ENCODE measurements at places on chromosomes 2 and 18.

GRCh38 chr2:17373041-17373440, 145.2 kb downstream of the RAD51AP2 start:
- no peak for DNase-seq

DNA sequence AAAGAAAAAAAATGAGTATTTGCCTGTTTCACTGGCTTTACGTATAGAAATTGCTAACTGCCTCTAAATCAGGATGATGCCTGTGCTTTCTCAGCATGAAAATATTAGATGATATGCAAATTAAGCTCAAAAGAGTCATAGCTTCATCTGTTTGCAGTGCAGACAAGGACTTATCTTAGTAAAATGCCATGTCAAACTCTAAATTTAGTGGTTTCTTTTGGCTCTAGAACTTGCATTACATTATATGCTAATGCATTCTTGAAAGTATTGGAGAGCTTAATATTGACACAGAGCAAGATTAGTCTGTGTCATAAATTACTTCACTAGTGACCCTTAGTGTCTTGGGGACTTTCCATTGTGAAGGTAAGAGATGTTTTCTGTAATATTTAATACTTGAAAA, 1109.1 kb upstream of the NRXN1 start:
- DNase-seq, result no peak

DNA sequence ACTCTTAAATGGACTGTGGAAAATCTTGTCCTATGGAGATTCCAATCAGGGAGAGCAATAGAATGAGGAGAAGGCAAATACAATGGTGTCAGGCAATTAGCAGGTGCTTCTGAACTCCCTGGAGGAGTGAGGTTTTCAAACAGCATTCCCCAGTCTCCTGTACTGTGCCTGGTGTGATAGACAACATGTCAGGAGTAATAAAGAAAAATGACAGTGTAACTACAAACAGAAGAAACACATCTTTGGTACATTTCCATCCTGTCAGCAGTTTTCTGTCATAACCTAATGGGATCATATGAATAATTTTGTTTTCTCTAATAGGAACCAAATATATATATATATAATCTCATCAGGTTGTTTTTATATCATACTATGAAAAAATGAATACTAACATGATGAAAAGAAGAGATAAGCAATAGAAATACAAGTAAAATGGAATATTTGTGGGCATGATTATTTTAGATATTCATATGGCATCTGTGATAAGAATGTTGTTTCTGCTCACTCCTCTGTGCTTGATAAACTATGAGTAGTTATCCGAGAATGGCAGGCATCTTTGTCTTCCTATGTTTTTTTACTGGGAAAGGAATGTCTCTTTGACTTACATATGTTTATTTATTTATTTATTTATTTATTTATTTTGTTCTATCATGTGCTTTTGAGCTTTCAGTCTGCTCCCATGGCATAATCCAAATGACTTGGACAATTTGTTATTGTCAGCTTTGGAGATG, 441.7 kb downstream of the TXNL1 start:
- no peak for DNase-seq

- peak; percentile 51 for DNase-seq
These were observed 63.0 kb upstream of the TWIST2 start for GRCh38 chr2:238784671-238785527.

DNA sequence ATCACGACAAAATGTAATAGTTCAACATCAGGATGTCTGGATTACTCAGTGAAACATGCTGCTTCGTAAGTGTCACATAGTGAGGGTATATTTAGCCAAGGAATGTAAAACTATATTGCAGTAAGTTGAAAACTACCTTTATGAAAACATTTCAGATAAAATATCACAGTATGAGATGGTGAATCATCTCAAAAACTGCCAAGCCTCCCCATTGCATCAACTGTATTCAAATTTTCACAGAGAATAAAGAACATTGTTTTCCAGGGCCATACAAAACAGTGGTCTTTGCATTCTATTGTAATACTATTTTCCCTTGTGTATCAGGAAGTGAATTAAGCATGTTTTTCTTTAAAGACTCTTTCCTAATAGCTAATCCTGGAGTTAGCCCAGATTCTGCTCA, 47.6 kb upstream of the MSTN start:
- no peak for DNase-seq

DNA sequence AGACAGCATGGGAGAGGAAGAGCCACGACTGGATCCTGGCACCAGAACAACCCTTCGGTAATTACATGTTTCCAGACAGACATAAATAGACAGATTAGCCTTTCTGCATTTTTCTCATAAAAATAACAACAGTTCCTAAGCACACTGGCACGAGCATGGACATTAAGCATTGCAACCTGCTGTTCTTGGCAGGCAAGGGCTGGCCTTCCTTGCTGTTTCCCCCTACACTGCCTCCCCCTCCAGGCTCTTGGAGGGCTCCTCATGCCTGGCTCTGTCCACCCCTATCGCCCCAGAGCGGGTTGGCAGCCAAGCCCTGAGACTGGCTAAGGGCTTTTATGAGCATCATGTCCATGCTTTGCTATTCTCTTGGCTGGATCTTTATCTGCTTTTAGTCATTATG, 89.6 kb downstream of the TTC32 start:
- DNase-seq, result no peak

- no peak for DNase-seq
These were observed 8.7 kb downstream of the CYP26B1 start for GRCh38 chr2:72138921-72139381.

DNA sequence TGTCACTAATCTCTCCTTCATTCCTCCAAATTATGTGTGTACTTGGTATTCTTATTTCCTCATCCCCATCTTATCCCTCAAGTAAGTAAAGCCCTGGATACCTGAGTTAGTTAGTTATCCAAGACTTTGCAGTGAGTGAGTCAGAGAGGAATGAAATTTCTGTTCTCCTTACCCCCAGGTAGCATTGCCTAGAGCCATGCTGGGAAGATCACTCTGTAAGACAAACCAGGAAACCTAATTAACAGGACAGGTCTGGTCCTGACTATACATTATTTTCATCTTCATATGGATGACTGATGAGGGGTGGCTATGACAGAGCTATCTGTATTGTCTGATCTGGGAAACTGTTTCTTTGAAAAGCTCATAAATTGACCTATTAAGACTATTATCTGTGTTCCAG, 55.0 kb upstream of the ITGA6 start:
- DNase-seq, result no peak

GRCh38 chr2:46117379-46117778, 179.8 kb upstream of the EPAS1 start:
- DNase-seq, result no peak

DNA sequence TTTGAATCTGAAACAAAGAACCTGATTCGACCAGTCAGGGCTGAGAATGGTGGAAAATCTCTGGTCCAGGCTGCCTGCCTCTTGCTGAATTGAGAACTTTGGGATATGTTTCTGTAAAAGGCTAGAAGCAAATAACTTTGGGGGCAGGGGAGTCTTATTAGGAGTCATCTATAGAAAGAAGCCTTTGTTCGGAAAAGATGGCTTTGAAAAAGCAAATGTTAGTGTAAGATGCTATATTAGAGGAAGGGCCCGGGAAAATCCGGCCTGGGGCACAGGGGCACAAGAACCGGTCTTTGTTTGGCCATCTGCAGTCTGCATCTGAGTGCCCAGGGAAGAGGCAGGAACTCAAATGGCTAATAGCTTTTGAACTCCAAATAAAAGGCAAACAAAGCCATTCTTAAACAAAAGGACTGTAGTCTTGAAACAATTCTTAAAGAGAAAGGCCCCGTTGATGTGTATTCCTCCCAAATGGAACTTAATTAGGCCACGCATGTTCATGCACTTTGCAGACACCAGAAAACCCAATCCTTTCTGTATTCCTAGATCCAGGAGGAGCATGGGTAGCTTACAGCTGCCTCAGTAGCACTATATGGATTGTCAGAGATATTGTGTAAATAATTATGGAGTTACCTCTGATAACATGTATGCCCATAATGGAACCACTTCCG, 180.0 kb upstream of the ARL4C start:
- no peak for DNase-seq

DNA sequence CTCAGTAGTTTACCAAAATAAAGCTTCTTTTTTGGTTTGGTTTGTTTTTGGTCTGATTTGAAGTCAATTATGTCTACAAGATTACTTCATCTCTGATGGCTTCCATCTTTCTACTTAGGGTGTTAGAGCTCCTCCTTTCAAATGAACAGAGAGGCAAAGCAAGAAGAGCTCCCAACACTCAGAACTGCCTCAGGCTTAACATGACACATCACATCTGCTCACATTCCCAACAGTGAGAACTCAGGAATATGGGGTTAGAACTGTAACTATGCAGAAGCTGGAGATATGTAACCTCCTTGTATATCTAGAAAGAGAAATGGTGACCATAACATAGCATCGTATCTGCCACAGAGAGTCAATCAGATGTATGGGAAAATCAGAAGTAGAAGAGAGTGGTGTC, 11.4 kb upstream of the LRATD1 start:
- DNase-seq, result no peak

DNA sequence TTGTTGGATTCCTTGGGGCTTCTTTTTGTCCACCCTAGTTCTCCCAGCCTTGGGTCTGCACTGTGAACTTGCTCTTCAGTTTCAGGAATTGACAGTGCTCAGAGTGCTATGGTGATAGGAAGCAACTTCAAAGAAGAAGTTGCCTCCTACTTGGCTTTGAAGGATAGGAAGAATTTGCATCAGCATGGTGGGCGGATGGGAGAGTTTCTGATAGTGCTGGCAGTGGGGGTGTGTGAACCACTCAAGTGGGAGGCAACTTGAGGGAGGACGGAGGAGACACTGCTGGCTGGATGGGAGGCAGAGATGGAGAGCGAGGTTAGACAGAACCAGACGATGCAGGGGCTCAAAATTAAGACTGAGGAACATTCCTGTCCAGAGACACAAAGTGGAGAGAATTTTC, 164.4 kb upstream of the SKOR2 start:
- DNase-seq, result no peak
